ENCODE measurements at places on chromosomes 4 and X. TPM values are rescaled to one million over a fixed set of nuclear protein-coding genes. Genes with fewer than 3 reads are reported as not detected.

- no peaks in the 10 kb centered on the region for H3K36me3 ChIP-seq
- no peaks in the 10 kb centered on the region for H3K27me3 ChIP-seq
- H3K4me1 ChIP-seq, result 0 out of 2 replicates have a peak, but pooled peaks cover 9% of the 10 kb centered on the region
Measured at GRCh38 chrX:68932611-68933010, 103.8 kb downstream of the EFNB1 start.

GRCh38 chrX:19893727-19894126 lies 6.3 kb upstream of the SH3KBP1 start:
- H3K4me3 ChIP-seq, result no peak overlapping the region
- DNase-seq, result peak; percentile 55
- H3K27ac ChIP-seq, result no peak overlapping the region
- no peaks in the 10 kb centered on the region for H3K36me3 ChIP-seq

DNA sequence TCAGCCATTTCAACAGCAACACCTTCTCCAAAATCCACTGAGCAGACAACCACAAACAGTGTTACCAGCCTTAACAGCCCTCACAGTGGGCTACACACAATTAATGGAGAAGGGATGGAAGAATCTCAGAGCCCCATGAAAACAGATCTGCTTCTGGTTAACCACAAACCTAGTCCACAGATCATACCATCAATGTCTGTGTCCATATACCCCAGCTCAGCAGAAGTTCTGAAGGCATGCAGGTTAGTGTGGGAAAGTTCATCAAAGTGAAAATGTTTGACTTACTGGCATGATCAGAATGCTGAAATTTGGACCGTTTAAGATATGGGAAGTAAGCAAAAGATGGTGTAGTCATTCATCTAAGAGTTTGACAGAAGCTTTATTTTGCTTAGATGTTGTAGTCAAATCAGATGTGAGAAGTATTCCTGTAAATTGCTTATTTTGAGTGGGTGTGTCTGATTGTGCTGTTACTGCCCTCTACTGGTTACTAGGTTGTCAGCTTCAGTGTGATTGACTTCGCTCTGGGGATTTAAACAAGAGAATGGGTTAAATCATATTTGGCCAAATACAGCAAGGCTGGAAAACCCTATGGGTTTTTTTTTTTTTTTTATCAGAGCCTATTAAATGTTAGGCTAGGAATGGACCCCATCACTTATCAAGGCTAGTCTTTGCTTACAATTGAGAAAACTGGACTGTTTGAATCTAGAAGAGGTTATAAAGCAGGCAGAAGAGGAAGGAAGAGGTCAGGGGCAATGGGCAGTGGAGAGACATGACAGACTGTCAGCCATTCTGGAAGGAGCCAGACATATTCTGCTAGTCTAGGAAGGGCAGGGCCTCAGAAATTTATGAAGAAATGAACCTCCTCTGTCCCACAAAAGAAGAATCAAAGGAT lies 130.3 kb downstream of the DIPK2B start:
- no peak overlapping the region for H3K27ac ChIP-seq
- peaks cover 7% of the 10 kb centered on the region for H3K36me3 ChIP-seq
- no peak overlapping the region for H3K4me3 ChIP-seq
- no peaks in the 10 kb centered on the region for H3K4me1 ChIP-seq
- no peaks in the 10 kb centered on the region for H3K27me3 ChIP-seq

GRCh38 chrX:48523682-48524081 lies 2.1 kb downstream of the EBP start:
- no peaks in the 10 kb centered on the region for H3K27me3 ChIP-seq
- H3K4me3 ChIP-seq, result no peak overlapping the region
- H3K4me1 ChIP-seq, result peaks cover 4% of the 10 kb centered on the region

DNA sequence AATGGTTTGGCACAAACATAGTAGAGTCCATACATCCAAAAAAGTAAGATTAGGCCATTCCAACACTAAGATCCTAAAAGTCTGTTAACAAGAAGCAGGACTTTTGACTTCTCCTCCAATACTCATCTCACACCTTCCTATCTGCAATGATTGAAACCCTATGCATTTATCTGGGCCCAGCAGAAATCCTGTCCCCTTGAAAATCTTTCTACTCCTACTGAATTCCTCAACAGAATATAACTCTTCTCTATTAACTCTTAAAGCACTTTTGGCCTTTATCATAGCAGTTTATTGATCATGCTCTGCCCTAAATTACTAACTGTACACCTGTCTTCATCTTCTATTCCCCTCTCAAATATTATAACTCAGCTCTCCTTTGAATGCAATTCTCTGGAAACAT lies 4.6 kb downstream of the G3BP2 start:
- DNase-seq, result no peak
- no peak overlapping the region for H3K4me3 ChIP-seq
- H3K4me1 ChIP-seq, result peaks cover 44% of the 10 kb centered on the region

- no peaks in the 10 kb centered on the region for H3K27me3 ChIP-seq
- no peak overlapping the region for H3K27ac ChIP-seq
- no peaks in the 10 kb centered on the region for H3K4me1 ChIP-seq
Measured at GRCh38 chr4:91099666-91100065, 972.5 kb downstream of the CCSER1 start.

DNA sequence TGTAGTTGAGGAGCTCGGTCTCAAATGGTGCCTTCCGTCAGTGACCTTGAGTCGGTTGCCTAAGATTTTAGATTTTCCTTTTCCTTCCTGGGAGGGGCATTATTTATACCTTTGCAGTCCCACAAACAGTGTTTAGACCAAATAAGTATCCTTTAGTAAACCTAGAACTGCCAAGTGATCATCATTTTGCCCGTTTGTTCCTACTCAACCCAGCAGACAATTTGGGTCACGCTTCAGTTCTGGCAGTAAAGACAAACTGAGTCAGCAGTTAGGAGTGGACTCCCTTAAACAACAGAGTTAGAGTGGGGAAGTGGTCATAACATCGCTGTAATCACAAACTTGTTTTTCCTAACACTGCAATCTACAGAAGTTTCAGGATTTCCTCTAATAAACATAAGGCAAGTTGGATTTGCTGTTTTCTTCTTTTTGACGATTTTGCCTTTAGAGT lies 777 bp upstream of the WDFY3 start:
- H3K27me3 ChIP-seq, result no peaks in the 10 kb centered on the region
- peaks cover 21% of the 10 kb centered on the region for H3K4me1 ChIP-seq
- H3K27ac ChIP-seq, result peak overlapping the region; percentile 68
- peak; percentile 70 for DNase-seq

DNA sequence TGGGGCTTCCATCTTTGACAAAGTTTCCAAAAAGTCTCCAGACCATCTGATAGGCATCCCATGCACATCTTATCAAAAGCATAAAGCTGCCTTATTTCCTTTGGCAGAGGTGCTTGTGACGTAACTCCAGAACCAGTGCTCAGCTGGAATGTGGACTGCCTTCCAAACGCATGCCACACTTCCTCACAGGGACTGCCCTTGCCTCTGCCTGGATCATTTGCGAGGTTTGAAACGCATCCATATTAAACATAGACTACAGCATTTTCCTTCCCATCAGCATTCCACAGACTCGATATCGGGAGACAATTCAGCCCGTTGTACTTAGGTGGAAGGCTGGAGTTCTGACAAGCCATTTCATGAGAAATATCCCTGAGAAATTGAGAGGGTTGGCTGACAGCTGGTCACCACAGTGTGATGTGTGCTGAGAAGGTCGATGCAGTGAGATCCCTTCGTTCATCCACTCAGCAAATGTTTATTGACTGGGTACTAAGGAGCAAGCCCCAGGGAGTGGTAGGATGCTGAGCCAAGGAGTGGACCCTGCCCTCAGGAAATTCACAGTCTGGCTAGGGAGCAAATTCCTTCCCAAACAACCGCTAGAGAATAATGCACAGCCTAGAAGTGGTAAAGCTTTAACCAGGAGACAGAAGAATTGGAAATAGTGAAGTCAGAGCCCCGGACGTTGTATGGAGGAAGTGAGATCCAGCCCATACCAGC lies 376.0 kb downstream of the BCOR start:
- H3K27me3 ChIP-seq, result no peaks in the 10 kb centered on the region
- peak overlapping the region; percentile 67 for H3K27ac ChIP-seq
- H3K4me3 ChIP-seq, result peak overlapping the region; percentile 37
- no peaks in the 10 kb centered on the region for H3K36me3 ChIP-seq
- peak; percentile 60 for DNase-seq
- peaks cover 32% of the 10 kb centered on the region for H3K4me1 ChIP-seq

DNA sequence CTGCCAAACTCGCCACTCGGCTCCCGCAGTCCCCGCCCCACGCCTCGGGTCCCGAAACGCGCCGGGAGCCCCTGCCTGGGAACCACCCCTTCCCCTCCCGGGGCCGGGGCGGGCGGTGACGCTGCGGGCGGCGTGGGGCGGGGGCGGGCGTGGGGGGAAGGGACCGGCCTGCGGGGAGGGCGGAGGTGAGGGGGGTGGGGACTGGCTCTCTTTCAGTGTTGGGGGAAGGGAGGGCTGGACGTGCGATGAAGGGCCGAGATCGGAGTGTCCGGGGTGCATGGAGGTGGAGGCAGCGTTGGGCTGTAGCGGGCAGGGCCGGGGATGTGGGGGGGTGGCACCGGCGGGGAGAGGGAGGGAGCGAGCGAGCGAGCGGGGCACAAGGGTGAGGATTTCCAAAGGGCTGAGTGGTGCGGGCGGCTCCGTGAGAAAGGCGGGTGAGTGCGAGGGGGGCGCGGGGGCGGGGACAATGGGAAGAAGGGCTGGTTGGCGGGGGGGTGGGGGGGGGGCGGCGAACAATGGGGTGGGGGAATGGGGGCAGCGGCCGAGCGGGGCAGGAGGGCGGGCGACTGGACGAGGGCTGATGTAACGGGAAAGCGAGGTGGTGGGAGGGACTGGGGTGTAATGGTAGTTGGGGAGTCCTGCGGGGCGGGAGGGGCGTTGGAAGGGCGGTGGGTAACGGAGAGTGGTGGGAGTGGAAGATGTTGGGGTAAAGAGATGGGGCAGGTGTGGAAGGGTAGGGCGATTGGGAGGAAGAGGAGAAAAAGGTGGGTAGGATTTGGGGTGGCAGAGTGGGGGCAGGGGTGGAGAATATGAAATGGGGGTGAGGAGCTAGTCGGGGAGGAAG lies 578 bp downstream of the DCUN1D4 start:
- no peaks in the 10 kb centered on the region for H3K27me3 ChIP-seq
- peak overlapping the region; percentile 85 for H3K4me3 ChIP-seq
- no peaks in the 10 kb centered on the region for H3K36me3 ChIP-seq

DNA sequence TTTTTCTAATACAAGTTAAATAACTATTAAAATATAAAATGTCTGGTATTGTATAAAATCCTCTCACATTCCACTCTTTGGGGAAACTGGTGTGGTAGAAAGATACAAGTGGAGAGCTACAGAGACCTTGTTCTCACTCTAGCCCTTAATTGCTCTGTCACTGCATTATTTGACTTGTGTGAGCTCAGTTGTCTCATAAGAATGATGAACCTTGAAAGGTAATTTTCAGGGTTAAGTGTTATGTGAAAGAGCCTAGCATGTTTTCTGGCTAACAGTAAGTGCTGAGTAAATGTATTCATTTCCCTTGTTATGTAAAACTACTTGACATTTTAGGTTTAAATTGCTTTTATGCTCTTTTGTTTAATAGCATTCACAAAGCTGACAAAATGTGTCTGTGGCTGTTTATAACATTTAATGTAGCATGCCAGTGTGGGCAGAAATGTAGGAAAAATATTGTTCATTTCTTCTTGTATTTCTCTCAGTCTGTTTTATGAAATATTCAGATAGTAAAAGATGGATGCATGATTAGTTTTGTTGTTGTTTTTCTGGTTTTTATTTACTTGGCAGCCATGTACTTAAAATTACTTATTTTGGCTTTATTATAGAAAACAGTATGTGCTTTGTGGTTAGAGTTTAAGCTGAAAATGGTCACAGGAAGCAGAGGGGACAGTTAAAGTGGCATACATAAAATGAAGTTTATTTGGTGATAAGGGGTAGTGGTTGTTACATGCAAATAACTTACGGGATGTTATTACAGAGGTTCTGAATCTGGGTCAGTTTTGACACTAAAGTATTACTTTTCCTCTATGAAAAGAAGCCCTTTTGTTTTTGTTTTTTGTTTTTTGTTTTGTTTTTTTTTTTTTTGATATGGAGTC lies 29.2 kb downstream of the SLAIN2 start:
- no peak overlapping the region for H3K27ac ChIP-seq
- no peaks in the 10 kb centered on the region for H3K36me3 ChIP-seq
- no peak for DNase-seq
- peaks cover 15% of the 10 kb centered on the region for H3K4me1 ChIP-seq

DNA sequence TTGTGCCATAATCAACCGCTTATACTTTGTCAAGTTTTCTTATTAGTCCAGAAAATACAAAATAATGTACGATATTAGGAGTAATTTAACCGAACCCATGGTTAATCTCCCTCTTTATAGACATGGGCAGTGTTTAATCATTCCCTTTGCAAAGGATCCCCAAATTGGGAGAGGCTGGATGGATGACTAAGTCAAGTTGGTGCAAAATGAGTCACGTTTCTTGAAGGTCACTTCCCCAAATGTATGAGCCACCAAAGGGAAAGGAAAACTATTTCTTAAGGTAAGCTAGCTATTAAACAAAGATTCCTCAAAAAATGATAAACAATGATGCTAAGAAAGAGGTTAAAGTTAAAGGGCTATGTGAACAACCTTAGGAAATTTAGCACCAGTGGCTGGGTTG lies 17.5 kb downstream of the MAML3 start:
- H3K4me3 ChIP-seq, result no peak overlapping the region
- peak; percentile 90 for DNase-seq
- H3K36me3 ChIP-seq, result no peaks in the 10 kb centered on the region
- peak overlapping the region; percentile 12 for H3K27ac ChIP-seq
- H3K4me1 ChIP-seq, result peaks cover 34% of the 10 kb centered on the region

DNA sequence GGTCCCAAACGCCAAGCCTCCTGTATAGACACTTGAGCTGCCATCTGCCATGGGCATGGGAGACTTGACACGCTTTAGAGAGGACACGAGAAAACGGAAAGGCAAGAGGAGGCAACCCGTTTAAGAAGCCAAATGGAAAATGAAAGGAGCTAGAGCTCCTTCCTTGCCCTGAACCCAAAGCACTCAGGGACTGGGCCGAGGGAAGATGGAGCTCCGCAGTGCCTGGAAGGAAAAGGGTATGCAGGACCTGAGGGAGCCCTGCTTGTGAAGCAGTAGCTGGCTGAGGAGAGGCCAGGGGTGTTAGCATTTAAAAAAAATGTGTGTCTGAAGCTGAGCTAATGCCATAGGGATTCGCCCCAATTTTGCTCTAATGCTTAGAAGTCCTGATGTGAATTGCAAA lies 15.1 kb downstream of the MCF2 start:
- H3K27me3 ChIP-seq, result no peaks in the 10 kb centered on the region
- 0 out of 2 replicates have a peak, but pooled peaks cover 3% of the 10 kb centered on the region for H3K4me1 ChIP-seq
- peak; percentile 3 for DNase-seq
- no peak overlapping the region for H3K27ac ChIP-seq

DNA sequence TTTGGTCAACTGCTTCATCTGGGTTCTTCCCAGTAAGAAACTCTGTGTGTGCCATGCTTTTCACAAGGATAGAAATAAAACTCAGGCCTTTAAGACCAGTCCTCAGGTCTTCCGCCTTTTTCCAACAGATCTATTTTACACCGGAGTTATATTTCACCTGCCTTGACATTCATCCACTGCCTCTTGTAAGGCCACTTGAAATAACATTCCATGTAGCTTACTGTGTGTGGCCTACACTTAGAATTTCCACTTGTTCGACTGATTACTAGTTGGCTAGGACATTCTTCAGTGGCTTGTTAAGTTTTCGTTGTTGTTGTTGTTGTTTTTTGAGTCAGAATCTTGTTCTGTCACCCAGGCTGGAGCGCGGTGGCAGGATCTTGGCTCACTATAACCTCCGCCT lies 92.8 kb upstream of the UNC5C start:
- H3K4me3 ChIP-seq, result no peak overlapping the region
- H3K27me3 ChIP-seq, result no peaks in the 10 kb centered on the region
- no peak overlapping the region for H3K27ac ChIP-seq

MXRA5 gene
- 79.1 TPM for total RNA-seq

TRIM60 gene
- total RNA-seq, result not detected

ADH1C gene
- total RNA-seq, result not detected

DUX4 gene
- not detected for total RNA-seq

ZNF630 gene
- total RNA-seq, result 0.25 TPM

NOCT gene
- total RNA-seq, result 12.6 TPM

CCDC160 gene
- total RNA-seq, result not detected

RAB41 gene
- not detected for total RNA-seq

COL4A5 gene
- 14.4 TPM for total RNA-seq

Data from GM23248 (cell line).